ENCODE measurements at places on chromosomes 5 and 9.
A peak's percentile ranks its signal among the peaks of the same experiment; 100 is the strongest.

- no peak for DNase-seq
Measured at GRCh38 chr5:80369521-80369920, 38.3 kb upstream of the ZFYVE16 start.

- DNase-seq, result no peak
Measured at GRCh38 chr5:10648806-10649665, 85.2 kb downstream of the ANKRD33B start.

DNA sequence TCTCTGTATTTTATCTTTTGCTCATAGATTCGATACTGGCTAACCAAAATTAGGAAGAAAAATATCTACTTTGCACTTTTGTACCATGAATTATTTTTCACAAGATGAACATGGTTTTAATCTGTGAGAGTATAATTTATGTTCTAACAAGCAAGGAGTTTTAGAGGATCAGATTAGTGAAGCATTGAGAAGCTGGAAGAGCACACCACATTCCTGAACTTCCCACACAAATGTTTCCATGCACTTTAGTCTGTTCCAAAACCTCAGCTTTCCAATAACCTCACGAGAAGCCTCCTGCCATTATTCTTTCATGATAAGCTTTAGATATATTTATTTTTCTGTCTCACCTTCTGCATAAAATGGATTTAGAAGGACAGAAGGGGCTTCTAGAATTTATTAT lies 98.7 kb upstream of the MPDZ start:
- peak; percentile 11 for DNase-seq

DNA sequence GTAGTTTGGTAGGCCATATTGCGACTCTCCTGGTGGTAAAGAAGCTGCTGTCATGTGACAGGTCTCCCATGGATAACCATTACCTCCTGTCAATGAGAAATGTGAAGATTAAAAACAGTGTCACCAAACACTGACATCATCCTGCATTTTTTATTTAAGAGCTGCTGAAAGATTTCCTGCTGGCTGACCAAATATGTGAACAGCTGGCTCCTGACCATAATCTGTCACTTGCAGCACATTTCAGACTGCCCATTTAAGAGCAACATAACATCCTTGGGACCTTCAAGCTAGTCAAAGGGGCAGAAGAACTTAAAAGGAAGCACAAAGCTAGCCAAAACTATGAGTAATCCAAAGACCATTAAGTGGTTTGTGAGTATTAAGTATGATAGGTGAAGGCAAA lies 288.0 kb downstream of the IZUMO3 start:
- no peak for DNase-seq

- DNase-seq, result no peak
Measured at GRCh38 chr9:102700936-102701335, 294.2 kb upstream of the CYLC2 start.

GRCh38 chr9:120363697-120364096 lies 216.3 kb downstream of the CDK5RAP2 start:
- DNase-seq, result no peak

GRCh38 chr5:80754900-80755299 lies 100.1 kb upstream of the DHFR start:
- DNase-seq, result no peak

DNA sequence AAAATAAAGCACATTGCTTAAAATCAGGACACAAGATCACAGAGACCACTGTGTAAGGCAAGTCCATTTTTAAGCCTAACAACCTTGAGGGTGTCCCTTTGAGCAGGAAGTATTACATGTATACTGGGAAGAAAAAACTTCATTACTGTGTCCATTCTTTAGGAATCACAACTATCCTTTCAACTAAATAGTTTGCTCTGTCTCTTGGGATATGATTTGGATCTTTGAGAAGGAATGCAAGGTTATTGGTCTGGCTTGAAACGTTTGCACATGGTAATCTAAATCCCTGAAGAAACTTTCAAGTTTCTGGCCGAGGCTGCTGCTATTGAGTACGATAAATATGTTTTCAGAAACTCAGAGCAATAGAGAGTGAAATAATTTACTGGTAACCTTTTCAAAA lies 923.0 kb upstream of the SEMA6A start:
- DNase-seq, result no peak

GRCh38 chr5:7904170-7904569 lies 35.2 kb downstream of the MTRR start:
- DNase-seq, result peak; percentile 41

- DNase-seq, result peak; percentile 52
Measured at GRCh38 chr9:132409828-132410528, at the start of gene CFAP77. Gene CFAP77, plus strand, starts transcription at chr9:132410211. Its CDS starts 61 bp downstream, at chr9:132410272.

DNA sequence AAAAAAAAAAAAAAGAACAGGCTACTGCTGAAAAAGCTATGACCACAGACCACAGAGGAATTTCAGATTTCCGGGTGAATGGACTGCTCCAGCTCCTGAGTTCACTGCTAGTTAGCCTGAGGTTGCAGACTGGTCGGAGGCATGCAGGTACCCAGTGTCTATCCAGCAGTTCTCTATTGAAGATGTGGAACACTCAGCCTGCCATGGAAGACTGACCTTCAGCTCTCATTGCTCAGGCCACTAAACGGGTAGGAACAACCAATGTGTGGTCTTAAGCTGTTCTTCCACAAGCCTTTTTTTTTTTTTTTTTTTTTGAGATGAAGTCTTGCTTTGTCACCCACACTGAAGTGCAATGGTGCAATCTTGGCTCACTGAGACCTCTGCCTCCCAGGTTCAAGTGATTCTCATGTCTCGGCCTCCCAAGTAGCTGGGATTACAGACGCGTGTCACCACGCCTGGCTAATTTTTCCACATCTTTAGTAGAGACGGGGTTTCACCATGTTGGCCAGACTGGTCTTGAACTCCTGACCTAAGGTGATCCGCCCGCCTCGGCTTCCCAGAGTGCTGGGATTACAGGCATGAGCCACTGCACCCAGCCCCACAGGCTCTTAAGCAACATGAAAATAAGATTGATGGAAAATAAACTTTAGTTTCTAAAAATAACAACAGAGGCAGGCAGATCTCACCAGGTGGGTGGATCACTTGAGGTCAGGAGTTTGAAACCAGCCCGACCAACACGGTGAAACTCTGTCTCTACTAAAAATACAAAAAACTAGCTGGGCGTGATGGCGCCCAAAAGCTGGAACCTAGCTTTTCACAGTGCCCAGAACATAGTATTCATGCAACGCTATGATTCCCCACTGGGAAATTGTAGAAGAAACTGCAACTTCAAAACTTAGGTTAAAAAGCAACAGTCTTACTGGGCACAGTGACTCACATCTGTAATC lies 20.0 kb upstream of the NPM1 start:
- DNase-seq, result no peak

DNA sequence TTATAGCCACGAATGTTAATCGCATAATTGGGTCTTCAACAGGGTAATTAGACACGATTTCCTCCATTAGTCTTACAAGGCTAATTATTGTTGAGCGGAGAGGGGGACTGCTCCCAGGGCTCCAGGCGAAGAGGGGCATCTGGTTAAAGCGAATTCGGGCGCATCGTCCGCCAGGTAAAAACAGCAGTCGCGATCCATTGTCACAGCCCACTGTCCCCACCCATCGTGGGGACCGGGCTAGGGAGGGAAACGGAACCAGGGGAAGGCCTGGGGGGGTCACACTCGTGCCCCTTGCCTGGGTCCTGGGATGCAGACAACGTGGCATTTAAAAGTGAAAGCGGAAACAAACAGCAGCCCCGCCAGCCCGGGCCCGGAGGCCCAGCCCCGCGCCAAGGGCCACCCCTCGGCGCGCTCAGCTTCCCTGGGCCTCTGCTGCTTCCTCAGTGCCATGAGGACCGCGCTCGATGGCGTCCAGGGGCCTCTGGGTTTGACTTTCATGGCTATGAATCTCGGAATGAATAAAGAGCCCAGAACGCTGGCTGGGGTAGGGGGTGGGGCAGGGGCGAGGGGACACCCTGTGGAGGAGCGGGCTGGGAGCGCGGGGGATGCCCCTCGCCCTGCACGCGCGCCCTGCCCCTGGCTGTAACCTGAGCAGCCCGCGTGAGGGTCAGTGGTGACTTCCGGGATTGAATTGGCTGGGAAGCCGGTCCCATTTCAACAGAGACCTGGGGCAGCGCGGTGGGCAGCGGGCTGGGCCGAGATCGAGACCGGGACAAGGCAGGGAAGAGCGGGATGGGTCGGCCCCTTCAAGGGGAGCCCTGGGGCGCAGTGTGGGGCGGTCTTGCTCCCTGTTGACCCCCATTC lies 99.9 kb downstream of the GTF3C4 start:
- DNase-seq, result peak; percentile 52

DNA sequence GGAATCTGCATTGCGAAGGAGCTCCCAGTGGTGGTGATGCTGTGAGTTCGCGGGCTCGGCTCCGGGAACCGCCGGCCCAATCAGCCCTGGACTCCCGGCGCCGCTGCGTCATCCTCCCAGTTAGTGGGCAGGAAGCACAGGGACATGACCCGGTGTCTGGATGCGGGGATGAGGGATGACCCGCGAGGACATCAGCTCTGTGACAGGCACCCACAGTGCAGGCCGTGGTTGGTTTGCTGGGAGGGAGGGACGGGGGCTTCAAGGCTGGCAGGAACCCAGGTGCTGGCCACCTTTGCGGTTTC lies 996 bp downstream of the NXNL2 start:
- DNase-seq, result no peak

DNA sequence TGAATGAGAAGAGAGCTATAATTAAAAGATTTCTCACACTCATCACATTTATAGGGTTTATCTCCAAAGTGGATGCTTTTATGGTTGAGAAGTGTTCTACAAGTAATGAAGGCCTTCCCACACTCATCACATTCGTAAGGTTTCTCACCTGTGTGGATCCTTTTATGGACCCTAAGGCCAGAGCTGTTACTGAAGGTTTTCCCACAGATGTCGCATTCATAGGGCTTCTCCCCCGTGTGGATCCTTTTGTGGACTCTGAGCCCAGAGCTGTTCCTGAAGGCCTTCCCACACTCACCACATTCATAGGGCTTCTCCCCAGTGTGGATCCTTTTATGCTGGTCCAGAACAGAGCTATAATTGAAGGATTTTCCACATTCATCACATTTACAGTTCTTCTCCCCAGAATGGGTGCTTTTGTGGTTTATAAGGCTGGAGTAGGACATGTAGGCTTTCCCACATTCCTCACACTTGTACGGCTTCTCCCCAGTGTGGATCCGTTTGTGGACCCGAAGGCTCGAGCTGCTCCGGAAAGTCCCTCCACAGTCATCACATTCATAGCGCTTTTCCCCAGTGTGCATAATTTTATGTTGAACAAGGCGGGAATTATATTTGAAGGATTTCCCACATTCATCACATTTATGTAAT lies 10.5 kb downstream of the ZFP62 start:
- no peak for DNase-seq

DNA sequence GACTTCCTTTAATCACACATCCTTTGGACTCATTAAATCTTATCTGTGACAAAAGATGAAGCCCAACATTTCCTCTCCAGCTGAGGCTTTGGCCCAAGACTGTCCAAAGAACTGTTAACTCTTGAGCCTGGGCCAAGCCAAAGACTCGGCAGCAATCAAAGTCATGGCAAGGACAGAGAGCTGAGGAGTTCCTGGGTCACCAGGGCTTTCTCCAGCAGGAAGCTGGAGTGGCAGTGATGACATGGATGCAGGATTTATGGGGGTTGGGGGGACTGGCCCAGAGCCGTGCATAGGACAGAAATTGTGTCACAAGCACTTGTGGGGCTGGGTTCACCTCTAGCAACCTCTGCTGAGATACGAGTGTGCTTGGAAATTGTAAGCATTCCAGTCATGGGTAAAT lies 440.3 kb downstream of the PLK2 start:
- DNase-seq, result peak; percentile 93

DNA sequence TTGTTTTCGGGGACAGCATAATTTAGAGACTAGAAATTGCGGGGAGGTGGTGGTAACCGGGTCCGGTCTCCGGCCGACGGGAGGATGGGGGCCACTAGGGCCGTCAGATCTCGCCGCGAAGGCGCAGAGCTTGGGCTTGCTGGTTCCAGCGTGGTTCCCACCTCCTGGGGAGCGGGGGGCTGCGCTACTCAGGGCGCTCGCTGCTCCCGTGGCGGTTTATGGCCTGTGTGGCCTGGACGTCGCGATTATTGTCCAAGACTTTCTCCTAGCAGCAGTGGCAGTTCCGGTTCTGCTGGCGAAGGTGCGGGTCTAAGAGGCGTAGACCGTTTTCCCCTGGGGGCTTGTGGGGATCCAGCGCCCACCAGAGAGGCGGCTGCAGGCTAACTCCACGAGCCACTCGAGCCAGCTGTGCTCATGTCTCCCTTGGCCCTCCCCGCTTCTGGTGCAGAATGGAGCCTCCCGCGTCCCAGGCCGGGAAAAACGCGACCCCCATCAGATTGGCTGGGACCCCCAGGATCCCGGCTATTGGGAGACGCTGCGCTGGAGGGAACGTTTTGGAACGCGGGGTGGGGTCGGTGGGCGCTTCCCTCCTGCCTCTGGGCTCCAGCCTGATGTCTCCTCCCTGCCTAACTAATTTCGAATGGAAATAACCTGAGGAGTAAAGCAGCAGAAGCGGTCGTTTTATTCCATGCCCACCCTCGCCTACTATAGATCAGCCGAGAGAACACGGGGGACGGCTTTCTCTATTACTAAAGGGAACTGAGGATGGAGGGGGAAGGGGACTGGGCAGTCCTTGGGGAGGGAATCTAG lies 87.1 kb downstream of the ENTREP1 start:
- DNase-seq, result no peak

DNA sequence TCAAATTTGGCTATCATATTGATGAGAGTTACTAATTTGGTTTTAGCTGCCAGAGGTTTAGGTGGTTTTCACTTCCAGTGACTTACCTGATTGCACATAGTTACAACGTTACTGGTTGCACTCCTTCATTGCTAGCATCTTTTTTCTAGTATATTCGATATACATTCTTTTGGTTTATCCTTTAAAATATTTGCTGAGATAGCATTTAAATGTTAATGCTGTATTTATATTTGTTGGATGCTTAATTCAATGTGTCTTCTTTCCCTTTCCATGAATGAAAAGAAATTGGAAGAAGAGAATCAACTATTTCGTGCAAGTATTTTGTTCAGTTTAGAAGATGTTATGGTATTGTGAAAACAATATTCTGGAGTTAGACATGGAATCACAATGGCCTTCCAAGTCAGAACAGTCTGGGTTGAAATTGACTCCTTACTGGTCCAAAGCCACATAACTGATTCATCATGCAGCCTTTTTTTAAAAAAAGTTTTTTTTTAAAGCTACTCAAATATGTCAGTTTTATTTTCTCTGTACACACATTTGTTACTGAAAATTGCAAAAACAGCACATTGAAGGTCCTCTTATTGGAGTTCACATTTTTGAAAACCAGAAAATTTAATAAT lies 2.2 kb downstream of the SPIN1 start:
- no peak for DNase-seq

DNA sequence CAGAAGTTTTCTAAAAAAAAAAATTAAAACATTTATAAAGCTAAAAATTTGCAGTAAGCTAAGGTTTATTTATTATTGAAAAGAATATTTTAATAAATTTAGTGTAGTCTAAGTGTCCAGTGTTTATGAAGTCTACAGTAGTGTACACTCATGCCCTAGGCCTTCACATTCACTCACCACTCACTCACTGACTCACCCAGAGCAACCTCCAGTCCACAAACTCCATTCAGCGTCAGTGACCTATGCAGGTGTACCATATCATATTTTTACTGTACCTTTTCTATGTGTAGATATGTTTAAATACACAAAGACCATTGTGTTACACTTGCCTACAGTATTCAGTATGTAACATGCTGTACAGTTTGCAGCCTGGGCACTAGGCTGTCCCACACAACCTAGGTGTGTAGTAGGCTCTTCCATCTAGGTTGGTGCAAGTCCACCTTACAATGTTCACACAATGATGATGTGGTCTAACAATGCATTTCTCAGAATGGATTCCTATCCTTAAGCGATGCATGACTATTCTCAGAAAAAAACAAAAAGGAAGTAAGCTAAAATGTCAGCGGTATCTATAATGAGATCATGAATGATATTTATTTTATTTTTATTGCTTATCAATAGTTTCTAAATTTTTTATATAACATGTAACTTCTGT lies 336.7 kb downstream of the AGTPBP1 start:
- DNase-seq, result no peak
